Stimulated activated CD8-positive, alpha-beta memory T cell treated with anti-CD3 and anti-CD28 coated beads, Interleukin-7, amount 100 ng/mL, for 24 hours (primary cell): ENCODE measurements at places on chromosomes 1 and 21.

DNA sequence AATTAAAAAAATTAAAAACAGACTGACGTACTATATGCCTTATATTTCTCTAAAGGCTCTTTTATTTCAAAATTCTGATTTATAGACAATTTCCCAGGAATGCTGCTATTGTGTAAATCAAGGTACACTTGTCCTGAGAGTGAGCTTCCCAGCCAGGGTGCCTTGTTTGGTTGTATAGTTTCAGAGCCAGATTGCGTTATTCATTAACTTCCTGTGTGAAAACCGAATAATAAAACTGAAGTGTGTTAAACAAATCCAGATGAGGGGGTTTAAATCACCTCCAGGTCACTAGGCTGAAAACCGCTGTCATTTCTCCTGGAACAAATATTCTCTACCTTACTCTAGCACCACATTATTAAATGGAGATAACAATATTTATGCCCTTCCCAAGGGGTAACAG is 68.7 kb downstream of the LMX1A start:
- DNase-seq, result no peak

DNA sequence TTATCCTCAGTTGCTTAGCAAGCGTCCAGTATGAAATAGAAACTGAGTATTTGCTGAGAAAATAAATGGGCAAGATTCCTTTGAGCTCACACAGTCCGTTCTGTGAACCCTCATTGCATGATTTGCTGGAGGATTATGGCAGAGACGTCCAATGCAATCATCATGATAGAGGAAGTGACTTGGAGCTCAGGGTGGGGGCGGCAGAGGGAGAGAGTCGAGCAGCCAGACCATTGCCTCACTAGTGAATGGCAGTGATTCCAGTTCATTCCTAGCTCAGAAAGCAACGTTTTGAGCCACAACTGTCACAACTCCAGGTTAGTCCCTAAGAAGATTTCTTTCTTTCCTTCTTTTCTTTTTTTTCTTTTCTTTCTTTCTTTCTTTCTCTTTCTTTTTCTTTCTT is 27.5 kb upstream of the COL9A2 start:
- no peak for DNase-seq

GRCh38 chr1:20496241-20496661 is 10.2 kb upstream of the CAMK2N1 start:
- no peak for DNase-seq

DNA sequence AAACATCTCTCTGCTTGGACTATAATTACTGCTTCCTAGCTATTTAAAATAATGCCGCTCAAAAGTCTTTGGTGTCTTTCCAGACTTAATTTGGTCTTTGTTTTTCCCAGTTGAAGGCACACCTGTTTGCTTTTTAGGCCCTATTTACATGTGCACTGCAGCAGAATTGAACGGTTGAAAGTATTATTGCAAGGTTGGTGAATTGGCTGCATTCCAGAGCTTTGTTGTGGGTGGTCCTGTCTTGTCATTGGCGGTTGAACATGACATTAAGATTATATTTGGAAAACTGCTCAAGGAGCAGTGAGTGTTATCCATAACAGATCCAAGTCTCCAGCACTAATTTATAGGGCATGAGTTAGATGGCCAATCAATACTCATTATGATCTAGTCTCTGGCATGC is 656.3 kb downstream of the PTPRC start:
- DNase-seq, result no peak

DNA sequence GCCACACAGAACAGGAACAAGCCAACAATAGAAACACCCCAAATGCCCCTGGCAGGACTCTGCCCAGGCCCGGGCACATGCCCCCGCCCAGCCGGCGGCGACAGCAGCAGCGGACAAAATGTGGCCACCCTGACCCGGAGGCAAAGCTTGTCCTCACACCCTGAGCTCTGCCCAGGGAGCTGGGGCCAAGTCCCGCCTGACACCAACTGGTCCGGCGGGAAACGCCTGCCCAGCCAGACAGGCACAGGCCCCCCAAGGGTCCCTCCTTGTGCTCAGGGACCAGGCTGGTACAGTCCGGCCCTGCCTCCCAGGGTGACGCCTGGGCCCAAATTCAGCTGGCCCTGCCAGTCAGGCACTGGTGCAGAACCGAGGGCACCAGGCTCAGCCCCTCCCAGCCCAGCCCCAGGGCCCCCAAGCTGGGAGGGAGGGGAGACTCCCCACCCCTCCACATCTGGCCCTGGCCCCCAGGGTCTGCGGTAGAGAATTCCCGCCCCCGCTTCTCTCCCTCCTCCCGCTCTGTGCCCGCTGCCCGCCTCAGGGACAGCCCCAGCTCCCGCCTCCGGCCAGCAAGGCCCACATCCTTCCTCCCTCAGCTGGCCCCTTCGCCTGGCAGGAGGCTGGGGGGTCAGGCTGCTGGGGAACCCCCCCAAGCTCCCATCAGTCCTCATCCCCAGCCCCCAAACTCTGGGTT is 2.0 kb downstream of the AHDC1 start:
- DNase-seq, result no peak

- DNase-seq, result no peak
Measured at GRCh38 chr1:166601650-166602278, 237.5 kb upstream of the POGK start.

- no peak for DNase-seq
Measured at GRCh38 chr1:92125204-92125603, 45.1 kb downstream of the BTBD8 start.

GRCh38 chr1:152513081-152513480 is 1.2 kb upstream of the CRCT1 start:
- no peak for DNase-seq

DNA sequence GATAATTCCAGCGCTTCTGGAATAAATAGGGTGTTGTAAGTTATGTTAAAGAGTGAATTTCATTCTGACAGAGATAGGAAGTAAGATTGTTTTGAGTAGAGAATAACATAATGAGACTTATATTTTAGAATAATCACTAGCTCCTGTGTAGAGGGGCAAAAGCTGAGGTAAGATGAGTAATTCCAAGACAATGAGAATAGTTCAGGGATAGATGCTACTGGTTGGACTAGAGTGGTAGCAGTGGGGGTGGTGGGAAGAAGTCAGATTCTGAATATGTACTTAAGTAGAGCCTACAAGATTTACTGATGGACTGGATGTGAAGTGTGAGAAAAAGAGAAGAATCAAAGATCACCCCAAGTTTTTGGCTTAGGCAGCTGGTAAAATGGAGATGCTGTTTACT is 23.3 kb upstream of the MOV10 start:
- DNase-seq, result no peak

DNA sequence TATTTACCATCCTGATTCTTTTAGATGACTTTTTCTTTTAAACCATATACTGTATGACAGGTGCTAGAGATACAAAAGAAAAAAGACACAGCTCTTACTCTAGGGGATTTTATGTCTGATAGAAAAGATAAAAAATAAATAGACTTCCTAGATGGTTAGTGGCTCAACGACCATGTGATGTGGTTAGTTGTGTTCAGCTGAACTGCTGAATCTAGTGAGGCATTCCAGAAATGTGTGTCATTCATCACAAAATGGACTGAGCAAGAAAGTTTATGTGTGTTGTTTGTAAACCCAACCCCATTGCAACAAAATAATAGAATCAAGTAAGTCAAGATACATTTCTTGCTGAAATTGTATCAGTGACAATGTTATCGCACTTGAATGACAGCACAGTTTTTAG is 205.8 kb upstream of the LYPLAL1 start:
- DNase-seq, result no peak

GRCh38 chr1:153583976-153584375 is 18.3 kb upstream of the S100A2 start:
- no peak for DNase-seq

- no peak for DNase-seq
Measured at GRCh38 chr1:34370748-34371147, 194.0 kb downstream of the C1orf94 start.

DNA sequence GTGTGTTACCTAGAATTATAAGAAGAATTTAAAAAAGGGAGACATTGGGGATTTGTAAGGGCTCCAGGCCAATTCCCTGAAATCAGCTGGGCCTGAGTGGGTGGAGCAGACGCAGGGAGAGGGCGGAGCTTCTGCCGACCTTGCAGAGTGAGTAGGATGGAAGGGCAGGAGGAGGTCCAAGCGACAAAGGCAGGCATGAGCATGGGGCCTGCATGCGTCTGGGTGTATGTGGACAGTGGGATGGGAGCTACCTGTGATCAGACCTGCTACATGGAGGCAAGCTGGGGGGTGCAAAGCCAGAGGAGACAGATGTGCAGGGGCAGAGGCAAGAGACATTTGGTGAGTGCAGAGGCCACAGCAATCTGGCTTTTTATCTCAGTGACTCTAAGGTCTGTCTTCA is 105.3 kb upstream of the OLIG2 start:
- no peak for DNase-seq

GRCh38 chr1:100395913-100396312 is 43.6 kb downstream of the CDC14A start:
- no peak for DNase-seq

GRCh38 chr1:3306583-3307291 is 147.7 kb upstream of the ARHGEF16 start:
- no peak for DNase-seq

DNA sequence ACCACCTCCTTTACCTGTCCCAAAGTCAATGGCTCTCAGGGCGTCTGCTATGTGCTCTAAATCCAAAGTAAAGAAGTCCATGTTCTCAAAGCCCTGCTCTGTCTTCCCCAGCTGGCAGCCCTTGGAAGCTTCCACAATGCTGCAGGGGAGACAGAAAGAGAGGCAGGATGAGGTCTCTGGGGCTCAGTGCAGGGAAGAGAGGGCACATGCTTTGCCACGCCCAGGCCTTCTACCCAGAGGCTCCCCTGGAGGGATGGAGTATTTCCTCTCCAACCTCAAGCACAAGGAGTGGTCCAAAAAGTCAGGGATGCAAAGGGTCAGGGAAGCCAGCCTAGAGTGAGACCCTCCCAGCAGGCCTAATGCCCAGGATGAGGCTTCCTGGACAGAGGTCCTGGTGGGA is 10.2 kb downstream of the TRIM63 start:
- DNase-seq, result no peak

DNA sequence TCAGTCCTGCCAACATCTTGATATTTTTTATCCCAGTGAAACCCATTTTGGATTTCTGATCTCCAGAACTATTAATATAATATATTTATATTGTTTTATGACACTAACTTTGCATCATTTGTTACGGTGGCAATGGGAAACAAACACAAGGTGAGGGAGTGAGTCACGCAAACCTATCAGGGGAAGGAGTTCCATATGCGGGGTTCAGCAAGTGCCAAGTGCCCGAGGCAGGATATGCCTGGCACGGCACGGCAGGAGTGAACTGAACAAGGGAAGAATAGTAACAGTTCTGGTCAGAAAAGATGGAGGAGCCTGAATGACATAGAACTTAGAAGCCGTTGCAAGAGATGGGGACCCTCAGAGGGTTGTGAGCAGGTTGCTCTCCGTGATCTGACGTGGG is 7.7 kb upstream of the IL10RB start:
- DNase-seq, result no peak

DNA sequence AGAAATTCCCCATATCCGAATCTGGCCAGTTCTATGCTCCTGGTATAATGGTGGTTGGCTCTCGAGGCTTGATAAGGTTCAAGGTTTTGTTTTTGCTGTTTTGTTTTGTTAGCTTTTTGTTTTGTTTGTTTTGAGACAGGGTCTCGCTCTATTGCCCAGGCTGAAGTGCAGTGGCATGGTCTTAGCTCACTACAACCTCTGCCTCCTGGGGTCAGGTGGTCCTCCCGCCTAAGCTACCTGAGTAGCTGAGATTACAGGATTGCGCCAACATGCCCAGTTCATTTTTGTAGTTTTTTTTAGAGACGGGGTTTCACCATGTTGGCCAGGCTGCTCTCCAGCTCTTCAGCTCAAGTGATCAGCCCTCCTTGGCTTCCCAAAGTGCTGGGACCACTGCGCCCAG is 109.1 kb upstream of the ERRFI1 start:
- DNase-seq, result no peak

DNA sequence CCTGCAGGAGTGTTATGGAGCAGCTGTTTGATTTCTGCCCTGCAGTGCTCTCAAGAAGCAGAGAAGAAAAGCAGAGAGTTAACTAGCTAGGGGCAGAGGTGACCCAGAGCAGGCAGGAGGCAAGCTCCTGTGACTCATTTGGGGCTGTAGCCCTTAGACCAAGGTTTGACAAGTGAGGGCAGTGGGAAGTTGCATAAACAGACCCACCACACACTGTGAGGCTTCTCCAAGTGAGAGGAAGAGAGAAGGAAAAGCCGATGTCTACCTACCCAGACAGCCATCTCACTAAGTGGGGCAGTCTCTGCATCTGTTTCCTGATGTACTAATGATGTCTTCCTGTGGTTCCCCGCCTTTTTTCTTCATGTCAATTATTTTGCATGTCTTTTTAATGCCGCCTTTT is 159.9 kb upstream of the NR5A2 start:
- no peak for DNase-seq

GRCh38 chr1:211605603-211606331 is 26.8 kb upstream of the SLC30A1 start:
- no peak for DNase-seq

GRCh38 chr1:95067062-95067461 is 5.7 kb downstream of the ALG14 start:
- DNase-seq, result no peak

DNA sequence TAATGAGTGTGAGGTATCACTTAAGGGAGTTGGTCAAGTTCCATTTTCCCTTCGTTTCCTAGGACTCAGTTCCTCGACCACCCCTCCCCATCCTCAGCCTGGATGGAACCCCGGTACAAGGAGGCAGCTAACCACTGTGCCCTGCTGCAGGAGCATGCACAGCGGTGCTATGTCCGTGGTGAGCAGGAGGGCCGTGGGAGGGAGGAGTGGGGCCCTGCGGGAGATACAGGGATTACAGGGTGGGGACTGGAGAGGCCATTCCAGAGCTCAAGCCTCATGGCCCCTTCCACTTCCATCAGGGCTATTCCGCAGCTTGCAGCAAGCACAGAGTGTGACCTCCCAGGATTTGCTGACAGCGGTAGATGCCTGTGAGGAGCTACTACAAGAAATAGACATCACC is 25.8 kb downstream of the HYI start:
- no peak for DNase-seq

GRCh38 chr1:201083741-201084140 is 28.5 kb downstream of the CACNA1S start:
- DNase-seq, result no peak

GRCh38 chr21:17768840-17769446 is 50.2 kb downstream of the C21orf91 start:
- DNase-seq, result no peak

DNA sequence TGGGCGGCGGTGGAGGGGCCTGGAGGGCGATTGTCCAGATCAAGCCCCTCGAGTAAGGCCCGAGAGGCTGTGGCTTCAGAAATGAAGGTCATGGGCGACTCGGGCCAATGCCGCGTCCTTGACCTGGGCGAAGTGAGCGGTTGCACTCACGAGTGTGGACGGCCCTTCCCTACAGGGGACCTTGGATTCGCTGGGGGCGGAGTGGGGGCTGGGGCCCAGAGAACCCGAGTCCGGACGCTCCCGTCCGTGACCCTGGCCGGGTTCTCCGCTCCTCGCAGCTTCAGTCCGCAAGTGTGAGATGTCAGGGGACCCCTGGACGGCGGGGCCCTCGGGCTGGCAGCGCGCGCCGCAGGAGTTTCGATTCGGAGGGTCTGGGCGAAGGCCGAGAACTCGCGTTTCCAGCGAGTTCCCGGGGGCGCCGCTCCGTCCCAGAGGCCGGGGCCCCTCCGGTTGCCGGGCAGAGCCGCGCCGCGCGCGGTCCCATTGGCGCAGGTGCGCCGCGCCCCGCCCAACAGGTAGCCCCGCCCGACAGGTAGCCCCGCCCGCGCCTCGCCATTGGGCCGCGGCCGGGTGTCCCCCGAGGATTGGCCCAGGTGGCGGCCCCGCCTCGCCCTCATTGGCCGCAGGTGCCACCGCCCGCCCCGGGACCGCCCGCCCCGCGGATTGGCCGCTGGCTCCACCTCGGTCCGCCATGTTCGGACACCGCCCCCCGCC is at the start of gene PRKCZ:
TSS of gene PRKCZ (plus strand) at position 694 of the 714 bp plus-strand sequence. CDS start 220 bp downstream, outside the sequence.
- peak; percentile 78 for DNase-seq

- DNase-seq, result no peak
Measured at GRCh38 chr1:46812996-46813857, 14.4 kb downstream of the CYP4B1 start.
